ENCODE measurements at places on chromosomes 4 and X.

GRCh38 chrX:32293962-32294700 is 917.2 kb downstream of the DMD start:
- DNase-seq, result no peak

DNA sequence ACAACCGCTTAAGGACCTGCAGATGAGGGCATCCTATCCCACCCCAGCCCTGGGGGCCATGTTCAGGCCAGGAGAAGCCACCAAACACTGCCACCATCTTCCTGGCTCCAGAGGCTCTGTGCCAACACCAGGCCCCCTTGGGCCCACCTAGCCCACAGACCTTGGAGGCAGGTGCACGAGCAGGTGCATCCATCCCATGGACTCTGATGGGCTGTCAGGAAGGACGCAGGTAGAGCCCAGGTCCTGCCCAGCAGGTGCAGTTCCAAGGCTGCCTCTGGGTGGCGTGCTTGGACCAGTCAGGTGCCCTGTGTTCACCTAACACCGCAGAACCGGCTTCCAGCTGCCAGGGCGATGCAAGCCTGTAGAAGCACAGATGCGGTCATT is 22.8 kb upstream of the PDE6B start:
- DNase-seq, result peak; percentile 60

DNA sequence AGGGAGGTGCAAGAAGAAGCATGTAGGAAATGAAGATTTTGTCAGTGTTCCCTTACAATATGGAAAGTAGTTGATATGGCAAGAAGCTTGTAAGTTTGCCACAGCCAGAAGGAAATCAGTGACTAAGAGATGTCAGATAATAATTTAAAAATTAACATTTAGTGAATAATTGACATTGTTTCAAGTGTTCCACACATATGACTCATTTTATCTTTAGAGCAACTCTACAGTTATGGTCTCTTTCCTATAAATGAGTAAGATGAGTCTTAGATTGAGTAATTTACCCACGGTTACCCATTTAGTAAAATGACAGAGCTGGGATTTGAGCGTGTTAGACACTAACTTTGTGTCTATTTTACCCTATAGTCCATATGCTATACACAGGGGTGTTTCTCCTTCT is 300.3 kb upstream of the IRS4 start:
- no peak for DNase-seq

GRCh38 chr4:95045429-95045828 is 287.7 kb downstream of the BMPR1B start:
- no peak for DNase-seq

DNA sequence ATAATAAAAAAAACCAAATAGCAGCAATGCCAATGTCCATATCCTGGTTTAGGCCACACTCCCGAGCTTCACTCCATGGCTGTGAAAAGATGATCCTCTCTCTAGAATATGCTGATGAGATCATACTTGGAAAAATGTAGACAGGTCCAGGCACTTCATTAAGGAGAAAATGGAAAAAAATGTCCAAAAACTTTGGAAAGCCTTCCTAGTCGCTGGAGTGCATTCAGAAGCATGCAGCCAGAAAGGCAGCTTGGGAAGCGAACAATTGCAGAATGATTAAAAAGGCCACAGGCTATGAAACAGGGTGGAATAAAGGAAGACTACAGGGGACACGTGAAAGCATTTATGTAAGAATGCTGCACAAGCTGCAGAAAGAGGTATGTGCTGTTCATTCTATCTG is 165.6 kb upstream of the HCCS start:
- DNase-seq, result no peak

GRCh38 chr4:156946516-156947424 is 24.8 kb downstream of the PDGFC start:
- no peak for DNase-seq

- no peak for DNase-seq
Measured at GRCh38 chr4:24241511-24241910, 342.8 kb downstream of the DHX15 start.

DNA sequence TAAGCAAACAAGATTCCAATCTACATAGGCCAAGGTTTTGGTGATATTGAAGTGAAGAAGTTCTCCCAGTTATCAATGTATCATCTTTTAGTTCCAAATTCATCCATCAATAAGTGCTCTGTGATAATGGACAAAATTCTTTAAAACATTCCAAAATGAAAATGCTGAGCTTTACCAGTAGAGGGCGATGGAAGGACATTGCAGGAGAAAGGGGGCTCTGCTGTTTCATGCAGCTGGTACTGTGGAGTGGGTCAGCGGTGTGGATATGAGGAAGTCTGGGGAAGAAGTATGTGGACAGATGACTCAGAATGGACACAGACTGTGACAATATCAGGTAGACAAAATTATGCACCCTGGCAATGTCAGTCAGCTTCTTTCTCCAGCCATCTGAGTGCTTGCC is 46.6 kb upstream of the HS6ST2 start:
- no peak for DNase-seq

GRCh38 chr4:3687538-3687937 is 78.6 kb upstream of the ADRA2C start:
- no peak for DNase-seq

GRCh38 chrX:1108501-1109445 is 103.7 kb downstream of the CRLF2 start:
- DNase-seq, result no peak

DNA sequence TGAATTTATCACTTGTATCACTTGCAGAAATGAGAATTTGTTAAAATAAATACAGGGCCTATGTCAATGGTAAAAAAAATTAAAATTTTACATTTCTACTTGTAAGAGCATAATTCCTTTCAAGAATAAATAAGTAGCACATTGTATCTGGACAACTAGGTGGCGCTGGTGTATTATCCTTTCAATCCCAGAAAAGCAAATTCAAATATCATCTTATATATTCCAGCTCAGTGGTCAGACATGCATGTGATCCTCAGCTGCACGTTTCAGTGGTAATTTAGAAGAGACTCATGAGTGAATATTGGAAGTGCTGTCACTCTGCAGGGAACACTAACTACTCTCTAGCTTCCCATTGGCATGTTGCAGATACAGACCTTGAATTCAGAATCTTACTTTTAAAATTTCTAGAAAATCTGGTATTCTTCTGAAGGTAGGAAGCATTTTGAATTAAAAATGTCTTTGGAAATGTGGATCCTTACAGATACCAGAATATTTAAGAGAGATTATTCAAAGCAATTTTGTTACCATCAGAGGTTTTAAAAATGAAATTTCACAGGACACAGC is 1414.7 kb upstream of the TENM3 start:
- DNase-seq, result peak; percentile 58

DNA sequence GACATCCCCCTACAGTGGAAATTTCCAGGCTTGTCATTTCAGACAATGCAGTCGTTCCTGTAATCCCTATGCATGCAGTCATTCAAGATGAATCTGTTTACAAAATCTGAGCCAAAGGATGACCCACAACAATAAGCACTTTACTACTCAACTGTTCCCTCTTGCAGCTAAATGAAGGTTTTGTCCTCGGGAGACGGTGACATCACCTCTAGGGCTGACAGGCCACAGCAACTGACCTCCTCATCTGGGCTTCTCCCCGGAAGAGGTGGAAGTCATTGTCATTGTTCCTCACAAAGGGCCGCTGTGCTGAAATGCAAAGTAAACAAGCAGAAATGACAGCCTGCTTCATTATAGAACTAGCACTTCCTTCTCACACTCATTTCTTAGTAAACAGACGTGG is 29.2 kb downstream of the CLRN2 start:
- peak; percentile 94 for DNase-seq

DNA sequence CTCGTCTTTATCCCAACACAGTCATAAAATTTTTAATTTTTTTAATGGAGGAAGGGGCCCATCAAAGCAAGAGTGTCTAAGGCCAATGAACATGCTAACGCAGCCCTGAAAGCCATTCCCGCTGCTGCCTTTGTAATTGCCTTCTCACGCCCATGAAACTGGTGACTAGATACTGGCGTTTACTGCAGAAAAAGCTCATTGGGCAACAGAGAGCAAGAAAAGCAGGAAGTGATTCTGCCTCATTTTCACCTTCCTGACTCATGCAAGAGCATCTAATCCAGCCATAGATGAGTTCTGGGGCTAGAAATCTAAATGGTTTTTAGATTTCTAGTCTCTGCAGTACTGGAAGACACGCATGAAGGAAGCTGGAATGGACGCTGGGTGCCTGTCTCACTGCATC is 72.5 kb downstream of the ANXA3 start:
- DNase-seq, result no peak

GRCh38 chr4:159248384-159249178 is 145.7 kb downstream of the RAPGEF2 start:
- DNase-seq, result no peak

- DNase-seq, result no peak
Measured at GRCh38 chrX:139971394-139971749, 6.1 kb upstream of the CXorf66 start.

DNA sequence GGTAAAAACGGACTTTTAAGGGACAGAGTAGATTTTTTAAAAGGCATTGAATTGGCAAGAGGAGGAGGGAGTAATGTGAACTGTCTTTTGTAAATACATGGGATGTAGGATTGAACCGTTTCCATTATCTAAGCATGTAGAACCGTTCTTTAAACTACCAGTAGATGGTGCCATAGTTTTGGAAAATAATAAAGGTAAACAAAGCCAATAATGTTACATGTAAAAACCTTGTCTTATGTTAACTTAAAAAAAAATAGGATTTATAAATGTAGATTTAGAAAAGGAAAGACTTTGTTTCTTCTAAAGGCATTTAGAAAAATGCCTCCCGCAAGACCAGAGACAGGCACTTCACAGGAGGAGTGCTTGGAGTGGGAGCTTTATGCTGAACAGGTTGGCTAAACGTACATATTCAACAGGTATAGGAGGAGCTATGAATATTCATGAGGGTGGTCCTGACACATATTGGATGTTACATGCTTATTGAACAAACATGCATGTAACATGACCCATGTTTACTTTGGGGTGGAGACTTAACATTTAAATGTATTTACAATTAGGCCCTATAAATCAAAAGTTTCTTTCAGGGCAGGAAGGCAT is 45.5 kb upstream of the FAM241A start:
- DNase-seq, result no peak

- DNase-seq, result peak; percentile 75
Measured at GRCh38 chr4:151015459-151016347, 619 bp upstream of the LRBA start.

DNA sequence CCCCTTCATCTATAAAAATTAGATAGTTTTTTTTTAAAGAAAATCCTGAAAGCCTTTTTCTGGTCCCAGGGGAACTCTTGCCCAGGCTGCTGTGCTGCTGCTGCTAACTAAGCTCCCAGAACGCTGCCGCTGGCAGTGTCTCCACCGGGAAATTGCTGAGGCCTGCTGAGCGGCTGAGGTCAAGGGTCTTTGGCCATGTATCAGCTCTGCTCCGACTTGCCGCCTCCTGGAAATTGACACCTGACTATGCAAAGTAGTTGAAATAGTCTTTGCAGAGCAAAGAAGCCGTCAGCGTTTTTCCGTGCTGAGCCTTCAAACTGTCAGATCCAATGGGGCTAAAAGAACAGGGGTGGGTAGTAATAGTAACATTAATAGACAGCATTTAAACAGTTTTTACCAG is 839 bp downstream of the QDPR start:
- DNase-seq, result peak; percentile 46

DNA sequence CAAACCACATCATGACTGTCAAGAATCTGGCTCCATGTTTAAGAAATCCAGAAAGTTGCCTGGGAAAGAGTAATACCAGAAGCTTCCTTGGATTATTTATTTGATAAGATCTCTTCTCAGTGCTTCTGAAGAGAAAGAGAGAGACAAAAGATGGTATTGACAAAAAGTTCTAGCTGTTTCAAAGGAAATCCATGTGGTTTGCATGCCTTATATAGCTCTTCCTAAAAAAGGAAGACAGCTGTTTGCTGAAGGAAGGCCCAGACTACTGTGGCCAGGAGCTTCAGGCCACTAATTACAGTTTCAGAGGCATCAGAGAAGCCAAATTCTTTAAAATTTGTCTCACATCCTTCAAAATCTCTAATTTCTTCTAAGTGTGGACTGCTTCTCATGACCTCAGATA is 565.2 kb upstream of the SLIT2 start:
- DNase-seq, result no peak

DNA sequence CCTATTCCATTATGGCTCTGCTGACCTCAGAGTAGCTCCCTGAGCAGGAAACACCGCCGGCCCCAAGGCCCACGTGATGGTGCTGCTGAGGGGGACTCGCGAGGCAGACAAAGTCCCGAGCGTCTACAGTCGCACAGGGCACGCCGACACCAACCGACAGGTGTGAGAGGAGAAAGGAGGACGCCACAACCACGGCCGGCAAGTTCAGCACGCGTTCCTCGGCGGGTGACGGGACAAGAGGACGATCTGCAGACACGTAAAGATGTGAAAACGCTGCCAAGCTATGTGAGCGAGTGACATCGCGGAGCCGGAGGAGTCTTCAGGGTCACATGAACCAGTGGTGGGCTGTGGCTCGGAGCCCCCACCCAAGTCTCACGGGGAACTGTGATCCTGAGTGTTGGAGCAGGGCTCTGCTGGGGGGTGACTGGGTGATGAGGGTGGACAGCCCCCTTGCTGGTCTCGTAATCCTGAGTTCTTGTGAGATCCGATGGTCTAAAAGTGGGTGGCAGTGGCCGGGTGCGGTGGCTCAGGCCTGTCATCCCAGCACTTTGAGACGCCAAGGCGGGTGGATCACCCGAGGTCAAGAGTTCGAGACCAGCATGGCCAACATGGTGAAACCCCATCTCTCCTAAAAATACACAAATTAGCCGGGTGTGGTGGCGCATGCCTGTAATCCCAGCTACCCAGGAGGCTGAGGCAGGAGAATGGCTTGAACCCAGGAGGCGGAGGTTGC is 34.0 kb downstream of the PPP2R3B start:
- DNase-seq, result no peak

- no peak for DNase-seq
Measured at GRCh38 chr4:35124106-35124505, 1120.2 kb downstream of the ARAP2 start.

GRCh38 chrX:44203791-44204190 is 139.7 kb downstream of the EFHC2 start:
- DNase-seq, result no peak

- no peak for DNase-seq
Measured at GRCh38 chr4:126409746-126410145, 1095.0 kb downstream of the FAT4 start.

DNA sequence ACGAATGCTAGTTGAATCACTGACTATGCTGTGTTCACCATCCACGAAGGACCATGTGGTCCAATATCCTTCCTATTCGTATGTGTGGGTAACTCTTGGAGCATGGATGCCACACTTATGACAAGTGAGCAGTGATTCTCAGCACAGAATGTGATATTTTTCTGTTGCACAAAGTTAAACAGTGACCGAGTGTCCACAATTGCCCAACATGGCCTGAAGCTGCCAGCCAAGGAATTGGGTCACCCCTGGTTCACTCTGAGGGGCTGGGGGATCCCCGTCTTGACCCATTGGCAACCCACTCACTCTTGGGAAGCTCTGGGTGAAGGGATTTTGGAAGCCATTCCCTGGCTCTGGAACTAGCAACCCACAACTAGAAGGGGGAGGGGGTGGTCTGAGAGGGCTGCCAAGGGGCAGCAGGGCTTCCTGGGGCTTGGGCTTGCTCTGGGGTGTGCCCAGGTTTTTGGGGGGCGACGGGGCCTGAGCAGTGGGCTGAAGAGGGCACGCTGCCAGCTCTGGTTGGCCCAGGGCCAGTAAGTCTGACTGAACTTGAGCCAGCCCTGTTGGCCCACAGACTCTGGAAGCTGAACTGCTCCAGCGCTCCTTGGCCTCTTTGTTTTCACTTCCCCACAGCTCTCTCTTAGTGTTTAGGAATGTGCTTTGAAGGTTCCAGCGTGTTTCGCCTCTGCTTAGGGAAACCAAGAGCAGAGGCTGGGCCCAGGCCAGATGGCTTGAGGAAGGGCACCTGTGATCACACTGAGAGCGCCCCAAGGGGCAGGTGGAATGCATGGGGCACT is 43.1 kb upstream of the BCOR start:
- DNase-seq, result no peak
